ENCODE measurements at places on chromosomes 13 and 19.
A peak's percentile ranks its signal among the peaks of the same experiment; 100 is the strongest.

GRCh38 chr13:46621792-46622629 is 69.0 kb downstream of the LRCH1 start:
- no peak for DNase-seq

- DNase-seq = no peak
Measured at GRCh38 chr13:94620286-94620896, 18.7 kb downstream of the GPR180 start.

GRCh38 chr19:8323781-8324185 is 2.5 kb downstream of the RPS28 start:
- DNase-seq = peak; percentile 56

- no peak for DNase-seq
Measured at GRCh38 chr13:28544026-28544425, 49.1 kb upstream of the FLT1 start.

DNA sequence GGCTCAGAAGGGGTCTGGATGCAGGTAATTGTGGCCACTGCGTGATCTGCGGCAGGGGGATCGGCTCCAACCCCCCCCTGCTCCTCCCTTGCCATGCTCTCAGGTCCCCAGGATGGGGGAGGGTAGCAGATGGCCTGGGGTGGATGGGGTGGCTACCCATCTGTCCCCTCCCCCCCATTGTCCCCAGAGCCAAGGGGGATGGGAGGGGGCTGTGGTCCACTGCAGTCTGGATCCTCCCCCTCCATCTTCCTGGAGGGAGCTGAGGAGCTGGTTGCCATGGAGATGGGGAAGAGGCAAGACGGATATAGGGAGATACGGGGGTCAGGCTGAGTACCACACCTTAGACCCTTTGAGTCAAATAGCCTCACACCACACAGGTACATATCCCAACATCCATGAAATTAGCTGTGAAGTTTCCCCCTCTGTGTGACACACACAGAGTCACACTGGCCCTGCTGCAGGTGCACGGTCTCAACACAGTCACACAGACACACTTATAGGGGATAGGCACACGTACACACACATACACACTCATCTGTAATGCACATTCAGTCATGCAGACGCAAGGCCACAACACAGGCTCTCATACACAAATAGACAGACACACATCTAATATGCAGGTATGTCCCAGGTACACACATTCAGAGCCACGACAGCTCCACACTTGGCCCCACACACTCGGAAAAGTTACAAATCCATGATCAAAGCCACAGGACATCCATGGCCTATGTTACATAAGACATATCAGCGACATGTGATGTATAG is 1.8 kb upstream of the NOVA2 start:
- no peak for DNase-seq

GRCh38 chr19:29952177-29952576 is 10.1 kb downstream of the URI1 start:
- no peak for DNase-seq

DNA sequence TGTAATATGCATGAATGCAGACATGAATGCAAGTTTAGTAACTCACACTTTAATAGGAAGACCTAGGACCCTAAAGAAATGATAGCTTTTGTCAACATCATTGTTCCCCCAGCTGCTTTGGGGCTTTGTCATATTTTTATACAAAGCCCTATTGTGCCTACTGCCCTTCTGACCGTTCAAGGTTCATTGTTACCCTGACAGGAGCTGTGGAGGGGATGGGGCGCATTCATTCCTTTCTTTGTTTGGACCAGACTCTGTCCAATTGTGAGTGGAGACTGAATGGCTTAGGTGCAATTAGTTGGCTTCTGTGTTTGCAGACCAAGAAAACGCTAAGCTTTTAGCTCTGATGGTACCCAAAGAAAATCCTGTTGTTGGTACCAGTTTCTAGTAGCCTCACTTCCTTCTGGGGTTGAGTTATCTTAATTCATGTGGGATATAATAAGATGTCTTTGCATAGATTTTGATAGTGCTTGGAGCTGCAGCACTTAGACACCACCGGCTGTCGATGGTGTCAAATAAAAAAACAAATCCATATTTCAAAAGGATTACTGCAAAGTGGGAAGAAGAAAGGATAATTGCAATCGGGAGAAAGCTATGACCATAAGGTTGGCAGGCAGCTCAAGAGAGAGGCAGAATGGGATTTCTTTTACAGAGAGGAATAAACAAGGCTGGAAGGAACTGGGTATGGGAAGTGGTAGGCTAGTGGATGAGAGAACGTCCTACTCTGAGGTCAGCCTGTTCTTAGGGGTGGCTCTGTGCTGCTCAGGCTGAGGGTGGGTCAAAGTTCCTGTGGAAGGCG is 133.9 kb upstream of the TMTC4 start:
- DNase-seq = no peak

DNA sequence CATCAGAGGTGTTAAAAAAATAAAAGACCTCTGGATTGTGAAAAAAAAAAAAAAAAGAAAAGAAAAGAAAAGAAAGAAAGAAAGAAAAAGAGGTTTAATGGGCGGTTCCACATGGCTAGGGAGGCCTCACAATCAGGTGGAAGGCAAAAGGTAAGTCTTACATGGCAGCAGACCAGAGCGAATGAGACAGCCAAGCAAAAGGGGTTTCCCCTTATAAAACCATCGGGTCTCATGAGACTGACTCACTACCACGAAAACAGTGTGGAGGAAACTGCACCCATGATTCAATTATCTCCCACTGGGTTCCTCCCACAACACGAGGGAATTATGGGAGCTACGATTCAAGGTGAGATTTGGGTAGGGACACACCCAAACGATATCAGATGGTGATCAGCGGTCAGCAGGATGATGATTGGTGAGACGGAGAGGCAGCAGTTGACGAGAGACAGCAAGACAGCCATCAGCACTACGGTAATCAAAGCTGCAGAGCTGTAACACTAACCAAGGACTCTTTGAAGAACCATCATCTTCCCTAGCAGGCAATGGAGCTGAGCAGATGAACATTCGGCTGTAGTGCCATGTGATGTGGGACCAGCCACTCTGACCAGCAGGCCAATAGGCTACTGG is 3.9 kb upstream of the CD209 start:
- peak; percentile 65 for DNase-seq

- no peak for DNase-seq
Measured at GRCh38 chr19:32313569-32314265, 31.7 kb upstream of the ZNF507 start.

GRCh38 chr13:106140476-106140875 is 395.0 kb downstream of the EFNB2 start:
- no peak for DNase-seq

DNA sequence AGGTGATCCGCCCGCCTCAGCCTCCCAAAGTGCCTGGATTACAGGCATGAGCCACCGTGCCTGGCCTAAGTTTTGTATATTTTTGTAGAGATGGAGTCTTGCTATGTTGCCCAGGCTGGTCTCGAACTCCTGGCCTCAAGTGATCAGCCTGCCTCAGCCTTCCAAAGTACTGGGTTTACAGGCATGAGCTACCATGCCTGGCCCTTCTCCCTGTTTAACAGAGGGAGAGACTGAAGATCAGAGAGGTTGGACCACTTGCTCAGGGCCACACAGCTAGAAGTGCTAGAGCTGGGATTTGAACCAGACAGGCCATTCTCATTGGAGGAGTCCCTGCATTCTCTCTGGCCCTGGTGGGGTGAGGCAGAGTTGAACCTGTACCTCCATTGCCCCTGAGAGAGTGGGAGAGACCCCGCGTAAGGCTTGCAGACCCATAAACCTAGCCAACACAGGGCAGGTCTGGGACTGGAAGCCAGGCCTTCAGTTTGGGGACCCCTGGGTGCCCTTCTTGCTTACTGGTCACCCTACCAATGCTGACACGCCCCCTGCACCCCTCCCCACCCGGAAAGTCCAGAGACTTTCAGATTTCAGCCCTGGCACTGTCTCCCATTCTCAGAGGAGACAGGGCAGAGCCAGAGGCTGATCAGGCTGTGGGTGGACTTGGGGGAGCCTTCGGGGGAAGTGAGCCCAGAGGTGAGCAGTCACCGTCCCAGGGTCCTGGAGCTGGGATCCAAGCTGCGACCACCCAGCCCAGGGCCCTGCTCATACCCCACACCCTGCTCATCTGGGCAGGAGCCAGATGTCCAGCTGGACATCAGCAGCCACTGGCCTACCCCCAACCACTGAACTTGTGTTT is 13.3 kb downstream of the TTYH1 start:
- no peak for DNase-seq

- DNase-seq = no peak
Measured at GRCh38 chr13:113736258-113736731, 22.7 kb upstream of the TMEM255B start.

GRCh38 chr19:35715981-35716800 is 1.6 kb upstream of the KMT2B start:
- peak; percentile 62 for DNase-seq
